A549 treated with AZD2906 at 1 μM for 4 hours (cell line): ENCODE measurements at places on chromosomes 1 and 21. TPM values are rescaled to one million over a fixed set of nuclear protein-coding genes. Genes with fewer than 3 reads are reported as not detected.

The RAB25 gene
- 0.21 TPM in 1 of 5 replicates, not detected in the others for total RNA-seq

The RNU1-1 gene
- total RNA-seq: 4.0 to 44.9 TPM (median 4.2 TPM) in 4 of 5 replicates, not detected in the other

The GJA9 gene
- 0.03 TPM in 1 of 5 replicates, not detected in the others for total RNA-seq

The ZMYND12 gene
- total RNA-seq: 0.14 to 0.63 TPM (median 0.34 TPM) in 5 replicates

The PTPRU gene
- 7.9 to 10.6 TPM (median 8.3 TPM) in 5 replicates for total RNA-seq

The PLPPR4 gene
- total RNA-seq: 0.01 TPM in 1 of 5 replicates, not detected in the others
